Cortex of kidney (tissue), 1 donor: ENCODE measurements at places on chromosomes 5 and 9.

DNA sequence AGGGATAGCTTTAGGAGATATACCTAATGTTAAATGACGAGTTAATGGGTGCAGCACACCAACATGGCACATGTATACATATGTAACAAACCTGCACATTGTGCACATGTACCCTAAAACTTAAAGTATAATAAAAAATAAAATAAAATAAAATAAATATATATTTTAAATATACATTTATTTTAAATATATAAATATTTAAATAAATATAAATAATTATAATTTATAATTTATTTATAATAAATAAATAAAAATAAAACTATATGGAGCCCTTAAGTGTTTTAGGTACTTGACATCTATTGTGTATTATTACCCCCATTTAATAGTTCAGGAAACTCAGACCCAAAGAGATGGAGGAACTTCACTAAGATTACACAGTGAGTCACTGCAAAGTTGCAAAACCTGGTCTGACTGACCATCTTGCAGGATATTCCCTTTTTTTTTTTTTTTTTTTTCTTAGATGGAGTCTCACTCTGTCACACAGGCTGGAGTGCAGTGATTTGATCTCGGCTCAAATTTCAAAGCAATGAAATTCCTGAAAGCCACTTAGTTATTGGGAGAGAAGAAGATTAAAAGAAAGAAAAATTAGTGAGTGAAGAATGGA, 5.8 kb upstream of the C5orf52 start:
- no peak for DNase-seq

GRCh38 chr9:74496819-74497747, at the start of gene RORB:
RORB (plus strand) TSS chr9:74497335; CDS start chr9:74497977, 642 bp downstream.
- DNase-seq = no peak

- no peak for DNase-seq
Observed at GRCh38 chr5:149227168-149227826, 44.4 kb upstream of the AFAP1L1 start.

DNA sequence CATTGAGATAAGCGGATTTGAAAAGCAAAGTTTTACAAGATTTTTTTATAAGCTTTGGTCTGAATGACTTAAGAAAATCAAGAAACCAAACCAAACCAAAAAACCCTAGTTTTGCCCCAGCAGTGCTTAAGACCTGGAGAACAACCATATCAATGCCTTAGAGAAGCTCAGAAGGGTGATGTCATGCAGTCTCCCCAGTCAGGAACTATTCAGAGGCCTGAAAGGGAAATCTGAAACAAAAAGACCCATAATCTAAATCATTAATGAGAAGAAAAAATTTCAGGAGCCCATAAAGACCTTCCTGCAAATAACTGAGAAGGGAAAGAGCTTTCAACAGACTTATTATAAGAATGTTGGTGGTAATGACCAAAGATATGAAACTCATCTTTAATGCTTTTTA, 280.1 kb downstream of the MARCHF11 start:
- DNase-seq = no peak

DNA sequence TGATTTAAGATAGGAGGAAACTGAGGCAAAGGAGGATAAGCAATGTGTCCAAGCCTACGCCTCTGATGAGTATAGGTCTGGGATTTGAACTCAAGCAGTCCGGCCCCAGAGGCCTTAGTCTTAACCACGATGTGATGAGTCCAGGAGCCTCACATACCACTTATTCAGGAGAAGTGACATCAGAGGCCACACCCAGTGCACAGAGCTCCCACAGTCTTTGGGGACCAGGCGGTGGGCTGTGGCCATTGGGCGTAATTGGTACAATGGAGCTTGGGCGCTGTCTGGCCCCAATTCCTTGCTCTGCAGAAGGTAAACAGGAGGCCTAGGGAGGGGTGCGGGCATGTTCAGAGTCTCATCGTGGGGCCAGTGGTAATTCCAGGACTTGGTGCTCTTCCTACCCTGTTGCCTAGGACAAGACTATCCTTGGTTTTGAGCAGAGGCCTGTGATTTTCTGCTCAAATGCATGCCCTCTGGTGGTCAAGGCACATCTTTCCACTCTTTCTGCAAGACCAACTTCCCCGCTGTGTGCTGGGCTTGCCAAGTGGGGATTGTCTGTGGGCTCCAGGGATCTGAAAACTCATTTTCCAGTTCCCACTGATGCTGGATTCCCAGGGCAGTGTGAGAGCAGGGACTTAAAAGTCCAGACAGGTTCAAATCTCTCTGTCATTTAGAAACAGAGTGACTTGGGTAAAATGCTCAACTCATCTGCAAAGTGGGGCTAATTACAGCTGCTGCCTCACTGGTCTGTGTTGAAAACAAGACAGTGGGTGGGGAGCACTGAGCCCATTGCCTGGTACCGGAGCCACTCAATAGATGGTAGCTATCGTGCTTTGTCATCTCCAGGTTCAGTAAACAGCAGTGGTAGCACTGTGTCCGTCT, 15.8 kb downstream of the NDST1 start:
- no peak for DNase-seq

- DNase-seq = no peak
Observed at GRCh38 chr5:176611435-176611834, 1.5 kb upstream of the GPRIN1 start.

DNA sequence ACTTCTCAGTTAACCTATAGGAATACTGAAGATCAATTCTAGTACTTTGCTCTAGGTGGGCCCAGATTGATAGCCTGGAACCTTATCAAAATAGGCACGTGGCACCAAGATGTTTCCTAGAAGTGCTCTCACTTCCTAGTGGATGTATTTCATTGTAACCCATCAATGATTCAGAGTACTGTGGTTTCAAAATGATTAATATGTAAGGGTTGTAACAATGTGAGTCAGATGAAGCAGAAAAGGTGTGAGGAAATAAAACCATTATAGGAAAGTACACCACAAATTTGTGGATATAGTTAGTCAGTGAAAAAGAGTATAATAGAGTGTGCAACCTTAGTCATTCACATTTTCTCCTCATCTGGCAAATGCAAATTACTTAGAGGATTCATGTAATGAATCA, 177.3 kb upstream of the FST start:
- DNase-seq = no peak

DNA sequence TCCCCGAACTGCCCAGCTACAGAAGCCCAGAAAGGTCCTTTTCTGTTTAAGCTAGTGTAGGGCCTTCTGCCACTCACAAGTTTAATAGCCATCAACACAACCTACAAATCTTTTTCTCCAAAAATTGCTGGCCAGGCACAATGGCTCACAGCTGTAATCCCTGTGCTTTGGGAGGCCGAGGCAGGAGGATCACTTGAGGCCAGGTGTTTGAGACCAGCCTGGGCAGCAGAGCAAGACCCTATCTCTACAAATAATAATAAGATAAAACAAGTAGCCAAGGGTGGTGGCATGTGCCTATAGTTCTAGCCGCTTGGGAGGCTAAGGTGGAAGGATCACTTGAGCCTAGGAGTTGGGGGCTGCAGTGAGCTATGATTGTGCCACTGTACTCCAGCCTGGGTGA, 176.4 kb downstream of the HSD17B3 start:
- no peak for DNase-seq

- no peak for DNase-seq
Observed at GRCh38 chr9:116873937-116874914, 187.1 kb downstream of the TRIM32 start.
